Activated CD4-positive, alpha-beta memory T cell treated with anti-CD3 and anti-CD28 coated beads, Interleukin-2, amount 10 ng/mL, durations not matched to agents 7 days and 5 days (primary cell): ENCODE measurements at places on chromosomes 7 and 10. TPM values are rescaled to one million over a fixed set of nuclear protein-coding genes. Genes with fewer than 3 reads are reported as not detected.
A peak's percentile ranks its signal among the peaks of the same experiment; 100 is the strongest.

DNA sequence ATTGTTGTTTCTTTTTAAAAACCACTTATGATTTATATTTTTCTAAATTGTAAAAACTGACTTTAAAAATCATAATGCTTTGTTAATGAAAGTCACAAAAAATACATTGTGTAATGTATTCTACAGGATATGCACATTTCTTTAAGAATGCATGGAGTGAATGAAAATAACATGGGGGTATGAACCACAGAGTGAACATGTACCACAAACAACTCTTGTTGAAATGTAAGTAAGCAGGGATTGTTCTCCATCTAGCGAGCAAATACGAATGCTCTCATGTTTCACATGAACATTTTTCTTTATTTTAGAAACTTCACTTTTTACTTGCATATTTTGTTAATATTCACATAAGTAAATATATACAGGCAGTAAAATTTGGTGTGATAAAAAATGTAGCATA lies 35.6 kb upstream of the LAMB4 start:
- no peak for DNase-seq

DNA sequence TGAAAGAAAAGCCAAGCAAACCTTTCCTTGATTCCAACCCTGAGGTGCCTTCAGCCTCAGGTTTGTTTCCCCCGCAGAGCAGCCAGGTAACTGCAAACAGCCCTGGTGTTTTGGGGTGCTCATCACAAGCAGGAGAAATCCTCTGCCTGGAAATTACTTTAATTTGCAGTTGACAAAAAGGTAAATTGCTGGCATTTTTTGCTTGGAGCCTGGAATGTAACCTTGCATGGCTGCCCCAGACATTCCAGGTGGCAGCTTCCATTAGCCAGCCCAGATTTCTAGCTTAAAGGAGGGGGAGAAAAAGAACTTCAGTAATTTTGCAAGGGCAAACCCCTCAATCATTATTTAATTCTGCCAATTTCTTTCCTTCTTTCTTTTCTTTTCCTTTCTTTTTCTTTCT lies 194.4 kb downstream of the MYOF start:
- DNase-seq: no peak

DNA sequence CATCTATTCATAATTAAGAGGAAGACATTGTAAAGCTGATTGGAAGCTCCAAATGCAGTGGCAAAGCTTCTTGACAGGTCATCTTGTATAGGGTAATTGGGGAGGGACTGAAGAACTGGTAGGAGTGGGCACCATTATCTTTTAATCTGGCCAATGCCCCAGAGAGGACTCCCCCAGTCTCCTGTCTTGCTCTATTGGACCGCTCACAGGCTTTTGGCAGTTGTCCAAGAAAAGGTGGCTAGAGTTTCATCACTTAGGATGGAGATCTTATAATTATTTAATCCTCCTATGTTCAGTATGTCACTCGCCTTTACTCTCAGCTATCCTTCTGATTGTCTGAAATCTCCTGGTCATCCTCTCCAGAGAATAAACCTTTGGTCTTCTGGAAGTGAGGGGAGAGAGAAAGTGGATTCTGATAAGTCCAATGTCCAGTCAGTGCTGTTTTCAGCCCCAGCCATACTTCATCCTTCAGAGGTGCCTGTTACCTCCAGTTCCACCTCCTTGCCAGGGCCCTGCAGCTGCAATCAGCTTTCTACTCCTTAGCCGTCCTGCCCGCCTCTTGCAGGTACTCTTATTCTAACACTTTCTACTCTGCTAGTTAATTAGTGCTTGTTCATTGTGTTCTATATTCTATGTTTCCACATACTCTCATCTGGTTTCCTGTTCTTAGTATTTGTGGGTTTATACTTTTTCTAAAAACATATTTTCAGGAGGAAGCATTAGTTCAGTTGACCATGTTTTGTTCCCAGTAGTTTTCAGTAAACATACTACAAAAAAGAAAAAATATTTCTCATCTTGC lies 241.6 kb downstream of the NSUN6 start:
- no peak for DNase-seq

GRCh38 chr7:143176128-143176527 lies 7.1 kb upstream of the TAS2R39 start:
- DNase-seq: no peak

- DNase-seq: no peak
Observed at GRCh38 chr7:106074257-106074656, 37.9 kb downstream of the SYPL1 start.

- DNase-seq: no peak
Observed at GRCh38 chr10:133034092-133034491, 53.6 kb upstream of the ADGRA1 start.

- DNase-seq: no peak
Observed at GRCh38 chr7:115937960-115938359, 92.6 kb downstream of the TFEC start.

GRCh38 chr10:101772895-101773761 lies 2.8 kb downstream of the FGF8 start:
- DNase-seq: peak; percentile 14

GRCh38 chr7:5177060-5177459 lies 13.0 kb upstream of the WIPI2 start:
- DNase-seq: no peak

DNA sequence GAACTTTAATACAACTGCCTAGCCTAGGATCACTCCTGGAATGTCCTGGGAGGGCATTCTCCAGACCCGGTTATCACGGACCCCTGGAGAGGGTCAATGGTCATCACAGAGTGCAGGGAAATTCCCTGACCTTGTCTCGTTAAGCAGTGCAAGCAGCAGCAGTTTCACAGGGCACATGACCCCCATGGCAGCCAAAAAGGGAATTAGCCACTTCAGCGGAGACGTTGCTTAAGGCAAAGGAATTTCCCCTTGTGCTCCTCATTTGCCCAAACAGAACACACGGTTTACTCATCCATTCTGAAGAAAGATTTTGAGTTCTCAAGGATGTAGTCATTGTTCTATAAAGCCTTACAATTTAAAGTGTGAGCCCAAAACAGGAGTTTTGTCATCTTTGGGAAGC lies 260.3 kb downstream of the SNX13 start:
- no peak for DNase-seq

DNA sequence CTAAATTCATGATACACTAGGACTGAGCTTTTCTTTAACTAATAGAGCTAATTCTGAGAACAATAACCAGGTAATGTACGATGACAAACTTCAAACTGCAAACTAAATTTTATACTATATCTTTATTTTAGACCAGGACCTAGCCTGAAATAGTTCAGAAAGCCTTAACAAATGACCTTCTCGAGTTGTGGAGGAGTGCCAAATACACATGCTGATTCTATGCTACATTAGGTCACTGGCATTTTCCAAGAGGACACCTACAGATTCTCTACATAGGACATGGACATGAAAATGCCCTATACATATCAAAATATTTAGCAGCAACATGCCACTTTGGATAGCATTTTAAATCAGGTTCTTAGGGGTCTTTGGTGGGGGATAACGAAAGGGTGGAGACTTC lies 44.0 kb upstream of the LRRTM3 start:
- DNase-seq: no peak

GRCh38 chr7:155213955-155214740 lies 83.5 kb upstream of the INSIG1 start:
- no peak for DNase-seq

GRCh38 chr7:7681191-7681935 lies 37.0 kb downstream of the RPA3 start:
- DNase-seq: peak; percentile 26

DNA sequence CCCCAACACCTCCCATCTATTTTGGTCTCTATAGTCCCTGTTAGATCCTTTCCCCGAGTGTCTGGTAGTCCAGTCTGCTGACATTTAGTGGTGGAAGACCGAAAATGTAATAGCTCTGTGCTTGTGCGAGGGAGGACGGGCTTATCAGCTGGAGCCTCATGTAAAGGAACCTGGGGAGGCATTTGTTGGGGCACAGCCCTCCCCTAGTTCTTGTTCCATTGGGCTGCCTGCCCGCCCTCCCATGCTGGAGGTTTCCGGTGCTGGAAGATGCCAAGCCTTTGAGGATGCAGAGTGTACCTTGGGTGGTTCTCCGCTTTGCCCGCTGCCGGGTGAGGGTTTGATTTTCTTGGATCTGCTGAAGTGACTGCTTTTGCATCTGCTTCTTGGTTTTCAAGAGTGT lies 5.4 kb downstream of the ZNF862 start:
- no peak for DNase-seq

DNA sequence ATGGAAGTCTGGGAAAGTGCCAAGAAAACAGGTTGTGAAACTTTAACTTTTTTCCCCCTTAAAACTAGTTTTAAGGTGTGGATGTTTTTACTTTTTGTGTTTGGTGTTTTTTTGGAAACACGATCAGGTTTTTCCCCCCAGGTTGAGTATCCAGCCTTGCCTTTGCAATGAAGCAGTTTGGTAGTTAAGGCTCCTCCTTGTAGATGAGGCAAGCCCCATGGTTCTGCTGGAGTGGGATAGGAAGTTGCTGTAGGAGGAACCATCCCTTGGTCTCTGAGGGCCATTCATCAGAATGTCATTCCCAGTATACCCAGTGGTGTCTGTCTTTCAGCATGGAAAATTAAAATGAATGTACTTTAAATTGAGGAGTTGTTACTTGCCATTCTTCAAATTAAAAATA lies 2.7 kb downstream of the CUL1 start:
- DNase-seq: no peak

DNA sequence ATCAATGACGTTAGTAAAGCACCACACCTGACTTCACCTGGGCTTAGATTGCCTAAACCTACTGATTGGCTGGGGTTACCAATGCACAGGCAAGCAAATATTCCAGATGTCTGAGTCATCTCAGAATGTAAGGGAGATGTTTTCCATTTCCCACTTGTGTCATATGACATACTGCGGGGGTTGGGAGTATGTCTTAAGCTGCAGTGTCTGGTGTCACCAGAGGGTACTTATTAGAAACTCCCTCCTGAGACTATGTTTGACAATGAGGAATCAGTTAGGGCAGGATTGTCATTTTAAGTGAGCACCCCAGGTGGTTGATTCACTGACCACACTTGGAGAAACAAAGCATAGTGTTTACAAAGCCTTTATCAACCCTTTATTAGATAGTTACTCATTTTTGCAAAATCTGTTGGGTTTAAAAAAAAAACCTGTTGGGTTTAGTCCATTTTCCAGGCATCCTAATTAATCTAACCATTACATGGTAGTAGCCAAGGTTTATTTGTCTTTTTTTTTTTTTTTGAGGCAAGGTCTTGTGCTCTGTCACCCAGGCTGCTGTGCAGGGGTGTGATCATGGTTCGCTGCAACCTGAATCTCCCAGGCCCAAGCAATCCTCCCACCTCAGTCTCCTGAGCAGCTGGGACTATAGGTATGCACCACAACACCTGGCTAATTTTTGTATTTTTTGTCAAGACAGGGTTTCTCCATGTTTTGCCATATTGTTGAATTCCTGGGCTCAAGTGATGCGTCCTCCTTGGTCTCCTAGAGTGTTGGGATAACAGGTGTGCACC lies 72.5 kb downstream of the CDK6 start:
- DNase-seq: no peak

Gene SBDS
- 40.7 TPM for total RNA-seq

Gene OR6V1
- total RNA-seq: not detected

Gene GCK
- total RNA-seq: not detected
